ENCODE measurements at places on chromosomes 2 and 18. TPM values are rescaled to one million over a fixed set of nuclear protein-coding genes. Genes with fewer than 3 reads are reported as not detected.

Gene CXCR2
- 0.35 TPM for total RNA-seq

Gene POTEE
- 0.22 TPM for total RNA-seq

Gene CASP8
- 31.9 TPM for total RNA-seq

Gene LBX2
- 0.99 TPM for total RNA-seq

Gene CSRNP3
- 1.5 TPM for total RNA-seq

Gene SPATA3
- total RNA-seq, result not detected

DNA sequence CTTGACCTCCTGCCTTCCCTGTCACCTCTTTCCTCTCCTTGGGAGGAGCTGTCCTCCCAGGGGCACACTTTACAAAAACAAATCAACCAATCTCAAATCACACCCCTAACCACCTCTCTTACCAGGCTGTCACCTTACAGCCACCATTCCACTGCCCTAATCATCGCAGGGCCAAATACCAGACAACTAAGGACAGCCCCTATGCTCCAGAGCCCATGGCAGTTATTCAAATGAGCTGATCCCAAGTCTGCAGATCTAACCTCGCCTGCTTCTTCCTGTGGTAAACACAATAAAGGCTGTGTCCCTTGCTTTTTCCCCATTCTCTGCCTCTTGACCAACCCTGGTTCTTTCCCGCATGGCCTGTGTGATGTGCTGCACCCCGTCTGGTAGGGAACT lies 154.2 kb upstream of the CNTNAP5 start:
- H3K36me3 ChIP-seq, result no peaks in the 10 kb centered on the region
- H3K4me3 ChIP-seq, result no peak overlapping the region
- no peak overlapping the region for H3K27ac ChIP-seq

GRCh38 chr18:37317486-37317885 lies 248.1 kb downstream of the CELF4 start:
- no peak overlapping the region for H3K4me3 ChIP-seq
- H3K4me1 ChIP-seq, result no peaks in the 10 kb centered on the region
- DNase-seq, result no peak
- no peaks in the 10 kb centered on the region for H3K27me3 ChIP-seq

- no peaks in the 10 kb centered on the region for H3K36me3 ChIP-seq
- peaks cover 23% of the 10 kb centered on the region for H3K4me1 ChIP-seq
- DNase-seq, result no peak
- peak overlapping the region; percentile 30 for H3K4me3 ChIP-seq
- peak overlapping the region; percentile 71 for H3K27ac ChIP-seq
Observed at GRCh38 chr2:55009277-55010060, 40.8 kb downstream of the RTN4 start.

GRCh38 chr2:191691016-191691735 lies 13.2 kb downstream of the NABP1 start:
- H3K27me3 ChIP-seq, result no peaks in the 10 kb centered on the region
- H3K36me3 ChIP-seq, result no peaks in the 10 kb centered on the region
- H3K4me1 ChIP-seq, result no peaks in the 10 kb centered on the region
- H3K4me3 ChIP-seq, result no peak overlapping the region
- DNase-seq, result peak; percentile 64

GRCh38 chr2:44553456-44553855 lies 191.7 kb downstream of the CAMKMT start:
- no peak for DNase-seq
- H3K4me1 ChIP-seq, result no peaks in the 10 kb centered on the region
- no peaks in the 10 kb centered on the region for H3K36me3 ChIP-seq
- H3K27ac ChIP-seq, result no peak overlapping the region
- no peak overlapping the region for H3K4me3 ChIP-seq

- peak; percentile 46 for DNase-seq
- no peaks in the 10 kb centered on the region for H3K36me3 ChIP-seq
- peaks cover 66% of the 10 kb centered on the region for H3K27me3 ChIP-seq
- no peaks in the 10 kb centered on the region for H3K4me1 ChIP-seq
- peak within 1 kb of the TSS; percentile 17 for H3K27ac ChIP-seq
- H3K4me3 ChIP-seq, result peak within 1 kb of the TSS; percentile 23
Observed at GRCh38 chr2:218880102-218880858, at the start of gene WNT10A. Gene WNT10A, plus strand, starts transcription at chr2:218880852. Its CDS starts 144 bp downstream, at chr2:218880996.

DNA sequence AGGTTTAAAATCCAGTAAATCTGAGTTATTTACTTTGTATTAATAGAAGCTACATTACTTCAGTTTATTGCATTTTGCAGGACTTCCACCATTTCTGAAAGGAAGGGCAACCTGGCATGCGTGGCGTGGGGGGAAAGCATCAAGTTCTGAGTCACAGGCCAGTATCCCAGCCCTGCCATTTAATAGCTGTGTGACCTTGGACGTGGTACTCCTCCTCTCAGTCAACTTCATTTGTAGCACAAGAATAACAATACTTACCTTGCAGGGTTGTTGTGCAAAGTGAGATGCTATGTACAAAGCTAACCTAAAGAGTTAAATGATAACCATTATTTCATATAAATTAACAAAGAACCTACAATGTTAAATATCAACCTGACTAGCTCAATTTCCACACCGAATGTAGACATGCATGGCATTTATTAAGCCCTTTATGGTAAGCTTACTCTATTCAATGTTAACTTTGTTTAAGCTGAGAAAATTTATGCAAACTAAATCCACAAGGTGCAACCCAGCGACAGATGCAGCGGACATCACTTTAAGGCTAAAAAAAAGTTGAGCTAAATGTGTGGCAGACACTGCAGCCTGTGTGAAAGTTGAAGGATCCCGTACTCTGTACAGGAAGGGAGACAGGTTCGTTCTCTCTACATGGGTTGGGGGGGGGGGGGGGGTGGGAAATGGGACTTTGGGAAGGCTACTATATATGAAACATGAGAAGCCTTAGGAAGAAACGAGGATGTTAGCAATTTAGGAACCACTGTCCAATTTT lies 17.2 kb upstream of the STPG4 start:
- H3K4me3 ChIP-seq, result no peak overlapping the region
- H3K36me3 ChIP-seq, result no peaks in the 10 kb centered on the region
- peaks cover 24% of the 10 kb centered on the region for H3K4me1 ChIP-seq
- H3K27ac ChIP-seq, result no peak overlapping the region
- DNase-seq, result peak; percentile 44

- no peak overlapping the region for H3K4me3 ChIP-seq
- no peak overlapping the region for H3K27ac ChIP-seq
- no peaks in the 10 kb centered on the region for H3K36me3 ChIP-seq
- H3K27me3 ChIP-seq, result no peaks in the 10 kb centered on the region
- no peak for DNase-seq
Observed at GRCh38 chr2:102273619-102274211, 37.6 kb upstream of the IL1RL1 start.

- H3K27me3 ChIP-seq, result no peaks in the 10 kb centered on the region
- H3K36me3 ChIP-seq, result no peaks in the 10 kb centered on the region
- H3K27ac ChIP-seq, result no peak overlapping the region
Observed at GRCh38 chr18:62105376-62105775, 81.5 kb downstream of the PIGN start.

GRCh38 chr18:8283891-8284585 lies 325.2 kb upstream of the RAB12 start:
- H3K36me3 ChIP-seq, result no peaks in the 10 kb centered on the region
- no peak for DNase-seq
- H3K27ac ChIP-seq, result no peak overlapping the region
- no peaks in the 10 kb centered on the region for H3K27me3 ChIP-seq
- H3K4me1 ChIP-seq, result no peaks in the 10 kb centered on the region

GRCh38 chr2:173884025-173884802 lies 81.0 kb downstream of the SP3 start:
- DNase-seq, result peak; percentile 34
- H3K27ac ChIP-seq, result no peak overlapping the region
- no peaks in the 10 kb centered on the region for H3K4me1 ChIP-seq
- H3K4me3 ChIP-seq, result no peak overlapping the region
- no peaks in the 10 kb centered on the region for H3K27me3 ChIP-seq

GRCh38 chr2:109662889-109663288 lies 48.7 kb downstream of the SOWAHC start:
- no peak for DNase-seq
- H3K4me3 ChIP-seq, result no peak overlapping the region
- no peaks in the 10 kb centered on the region for H3K27me3 ChIP-seq
- no peaks in the 10 kb centered on the region for H3K36me3 ChIP-seq
- H3K27ac ChIP-seq, result no peak overlapping the region
- no peaks in the 10 kb centered on the region for H3K4me1 ChIP-seq

GRCh38 chr2:112141626-112142007 lies 3.4 kb downstream of the FBLN7 start:
- DNase-seq, result no peak
- no peaks in the 10 kb centered on the region for H3K4me1 ChIP-seq
- no peak overlapping the region for H3K27ac ChIP-seq
- H3K36me3 ChIP-seq, result no peaks in the 10 kb centered on the region
- H3K27me3 ChIP-seq, result peaks cover 10% of the 10 kb centered on the region
